ENCODE measurements at places on chromosomes 2 and 18.

GRCh38 chr2:59969161-59969560, 584.3 kb downstream of the BCL11A start:
- DNase-seq = no peak

- DNase-seq = no peak
Measured at GRCh38 chr2:220764171-220764570, 807.9 kb downstream of the EPHA4 start.

DNA sequence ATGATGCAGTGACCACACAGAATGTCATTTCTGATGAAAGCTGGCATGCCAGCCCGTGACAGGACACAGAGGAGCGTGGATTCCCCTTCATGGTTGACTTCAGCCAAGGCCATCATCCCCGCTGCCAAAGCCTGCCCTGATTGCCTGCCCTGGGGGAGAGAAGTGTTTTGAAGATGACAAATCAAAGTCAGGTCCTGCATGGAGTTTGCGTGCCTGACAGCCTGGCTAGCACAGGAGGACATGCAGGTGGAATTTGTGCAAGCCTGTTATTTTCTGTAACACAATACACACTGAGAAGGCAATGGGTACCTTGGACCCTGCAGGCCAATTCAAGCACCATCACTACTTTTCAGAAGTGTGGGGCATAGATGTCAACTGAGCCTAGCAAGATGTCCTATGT, 5.4 kb upstream of the IL1R2 start:
- DNase-seq = no peak

DNA sequence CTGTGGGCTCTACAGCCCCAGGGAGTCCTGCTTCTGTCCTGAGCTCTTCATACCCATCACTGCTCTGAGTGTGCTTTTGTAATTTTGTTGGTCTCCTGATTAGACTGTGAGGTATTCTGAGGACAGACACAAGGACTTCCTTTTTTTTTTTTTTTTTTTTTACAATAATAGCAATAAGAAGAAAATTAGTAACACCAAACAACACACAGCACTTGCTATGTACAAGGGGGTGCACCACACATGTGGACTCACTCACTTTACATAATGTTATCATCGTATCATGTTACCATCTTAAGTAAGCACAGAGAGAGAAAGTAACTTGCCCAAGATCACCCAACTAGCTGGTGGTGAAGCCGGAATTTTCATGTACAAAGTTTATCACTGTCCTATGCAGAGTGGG, 34.6 kb downstream of the MBP start:
- no peak for DNase-seq

GRCh38 chr2:68566362-68566761, 77.0 kb upstream of the PROKR1 start:
- DNase-seq = no peak

- DNase-seq = no peak
Measured at GRCh38 chr2:208148803-208149202, 2.8 kb upstream of the CRYGB start.

Data from stimulated activated CD8-positive, alpha-beta memory T cell treated with anti-CD3 and anti-CD28 coated beads, Interleukin-7, amount 100 ng/mL, for 24 hours (primary cell).